Endothelial cell of umbilical vein (primary cell): ENCODE measurements at places on chromosomes 3 and 15.
A peak's percentile ranks its signal among the peaks of the same experiment; 100 is the strongest.

- no peak for DNase-seq
Observed at GRCh38 chr3:37849146-37849923, 12.3 kb upstream of the CTDSPL start.

DNA sequence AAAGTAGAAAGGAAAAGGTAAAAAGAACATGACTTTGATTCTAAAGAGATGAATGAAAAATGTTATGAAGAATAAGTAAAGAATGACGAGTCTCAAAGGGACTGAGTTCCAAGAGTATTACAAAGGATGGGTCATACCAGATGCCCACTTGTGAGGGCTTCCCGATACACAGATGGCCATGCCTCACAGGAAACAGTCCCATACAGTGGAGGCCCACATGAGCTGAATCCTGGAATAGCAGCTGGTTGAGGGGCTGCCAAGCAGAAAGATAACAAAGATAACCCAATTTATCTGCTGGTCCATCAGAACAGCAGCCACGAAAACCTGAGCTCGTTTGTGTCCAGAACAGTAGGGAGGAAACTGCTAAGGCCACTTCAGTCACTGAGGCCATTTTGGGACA lies 3.7 kb downstream of the SSR3 start:
- DNase-seq, result no peak

DNA sequence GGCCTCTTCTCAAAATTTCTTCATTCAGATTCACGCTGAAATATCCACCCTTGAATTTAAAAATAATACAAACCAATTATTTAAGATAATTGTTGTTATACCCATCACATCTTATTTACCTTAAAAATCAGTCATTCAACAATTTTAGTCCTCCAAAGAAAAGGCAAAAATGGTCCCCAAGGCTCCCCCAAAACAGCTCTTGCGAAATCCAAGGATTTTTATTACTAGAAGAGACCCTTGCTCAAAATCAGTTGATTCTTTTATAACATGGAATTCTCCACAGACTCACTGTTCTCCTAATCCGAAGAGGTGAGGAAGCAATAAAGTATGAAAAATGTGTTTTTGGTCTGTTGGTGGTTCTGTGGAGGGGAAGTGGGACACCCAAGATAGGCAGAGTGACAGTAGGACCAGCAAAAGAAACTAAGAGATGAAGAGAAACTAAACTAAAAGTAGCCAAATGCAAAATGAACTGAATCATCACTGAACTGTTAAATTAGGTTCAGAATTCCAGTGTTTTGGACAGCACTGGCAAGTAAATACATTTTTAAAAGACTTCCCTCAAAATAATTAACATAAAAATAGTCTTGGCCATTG lies 19.1 kb upstream of the PLCH1 start:
- DNase-seq, result no peak

DNA sequence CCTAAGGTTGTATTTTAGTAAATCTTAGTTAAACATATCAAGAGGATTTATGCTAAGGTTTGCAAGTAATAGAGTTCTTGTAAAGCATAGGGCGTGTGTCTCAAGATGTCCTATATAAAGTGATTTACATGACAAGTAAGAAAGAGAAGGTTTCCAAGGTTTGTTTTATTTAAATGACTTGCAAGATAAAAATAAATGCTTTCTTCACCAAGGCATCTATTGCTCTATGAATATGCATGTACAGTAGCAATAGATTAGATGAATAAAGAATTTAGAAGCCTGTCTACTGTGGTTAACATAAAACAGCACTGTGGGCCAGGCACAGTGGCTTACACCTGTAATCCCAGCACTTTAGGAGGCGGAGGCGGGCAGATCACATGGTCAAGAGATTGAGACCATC lies 466.4 kb upstream of the IL12A start:
- no peak for DNase-seq

DNA sequence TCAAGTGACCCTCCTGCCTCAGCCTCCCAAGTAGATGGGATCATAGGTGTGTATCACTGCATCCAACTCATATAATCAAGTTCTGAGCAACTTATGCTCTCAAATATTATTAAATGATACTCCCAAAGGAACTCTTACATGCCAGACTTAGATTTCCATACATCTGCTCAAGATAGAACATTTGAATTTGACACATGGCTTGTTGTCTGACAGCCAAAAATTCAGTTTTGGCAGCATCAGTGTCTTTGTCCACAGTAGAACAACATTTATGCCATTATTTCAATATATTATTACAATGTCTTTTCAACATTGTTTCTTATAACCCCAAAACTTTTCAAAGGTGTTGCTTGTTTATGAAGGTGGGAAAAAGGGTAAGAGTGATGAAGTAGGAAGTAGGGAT lies 116.2 kb downstream of the SUCNR1 start:
- DNase-seq, result no peak

- DNase-seq, result no peak
Observed at GRCh38 chr15:35215093-35215492, 130.0 kb upstream of the NANOGP8 start.

GRCh38 chr3:57234613-57235575 lies 7.4 kb downstream of the APPL1 start:
- DNase-seq, result no peak

DNA sequence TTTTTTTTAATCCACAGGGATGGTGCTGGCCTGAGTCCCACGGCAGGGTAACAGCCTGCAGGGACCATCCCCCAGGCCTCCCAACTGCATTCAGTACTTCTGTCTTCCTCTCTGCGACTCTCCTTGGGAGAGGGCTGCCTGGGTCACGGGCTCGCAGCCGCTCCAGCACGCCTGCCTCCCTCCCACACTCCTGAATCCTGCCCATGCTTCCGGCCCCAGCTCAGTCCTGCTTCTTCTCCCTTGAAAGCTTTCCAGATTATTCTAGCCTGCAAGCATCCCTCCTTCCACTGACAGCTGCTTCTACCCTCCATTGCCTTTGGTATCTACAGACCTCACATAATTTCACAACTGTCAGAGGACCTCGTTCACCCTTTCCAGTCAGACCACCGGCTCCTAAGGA lies 32.4 kb downstream of the MEGF11 start:
- DNase-seq, result no peak

DNA sequence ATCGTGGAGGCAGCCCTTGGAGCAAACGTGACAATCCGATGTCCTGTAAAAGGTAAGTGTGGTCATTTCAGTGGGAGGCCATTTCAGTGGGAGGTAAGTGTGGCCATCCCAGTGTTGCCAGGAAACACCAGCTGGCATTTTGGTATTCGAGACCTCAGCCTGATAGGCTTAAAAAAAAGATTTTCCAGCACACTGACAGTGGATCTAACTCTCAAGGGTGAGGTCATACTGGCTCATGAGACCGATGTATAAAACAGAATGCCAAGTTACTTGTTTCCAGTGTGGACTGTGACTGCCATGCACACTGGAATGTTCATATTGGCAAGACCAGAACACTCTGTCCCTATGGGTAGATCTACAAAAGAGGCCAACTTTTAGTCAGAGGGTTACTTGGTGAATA lies 244.4 kb upstream of the GOLGA6L4 start:
- DNase-seq, result no peak

- DNase-seq, result no peak
Observed at GRCh38 chr3:172047567-172048115, 8.3 kb downstream of the FNDC3B start.

- DNase-seq, result peak; percentile 92
Observed at GRCh38 chr3:4751502-4752101, 227.6 kb upstream of the BHLHE40 start.

DNA sequence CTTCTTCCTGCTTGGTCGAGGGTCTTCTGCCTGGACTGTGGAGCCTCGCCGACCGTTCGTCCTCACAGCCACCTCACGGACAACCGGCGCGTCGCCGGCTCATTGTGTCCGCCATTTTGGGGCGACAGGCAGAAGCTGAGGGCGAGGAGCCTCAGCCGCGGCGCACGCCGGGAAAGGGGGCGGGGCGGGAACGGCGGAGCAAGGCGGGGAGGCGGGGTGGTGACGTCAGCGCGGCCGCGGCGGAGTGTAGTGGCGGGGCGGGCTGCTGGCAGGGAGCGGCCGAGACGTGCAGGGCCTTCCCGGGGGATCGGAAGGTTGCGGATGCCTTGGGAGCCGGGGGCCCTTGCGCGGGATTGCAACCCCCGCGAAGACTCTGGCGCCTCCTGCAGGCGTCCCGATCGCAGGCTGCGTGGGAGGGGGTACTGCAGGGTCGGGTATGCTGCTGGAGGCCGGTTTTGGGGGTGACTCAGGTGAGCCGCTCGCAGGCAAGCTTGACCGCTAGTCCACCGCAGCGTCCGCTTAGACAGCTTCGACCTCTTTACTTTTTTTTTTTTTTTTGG lies at the start of gene WDR82:
Gene WDR82 (minus strand): TSS at position 140 of the 560 bp plus-strand sequence. CDS start 288 bp downstream, outside the sequence.
- DNase-seq, result peak; percentile 94

DNA sequence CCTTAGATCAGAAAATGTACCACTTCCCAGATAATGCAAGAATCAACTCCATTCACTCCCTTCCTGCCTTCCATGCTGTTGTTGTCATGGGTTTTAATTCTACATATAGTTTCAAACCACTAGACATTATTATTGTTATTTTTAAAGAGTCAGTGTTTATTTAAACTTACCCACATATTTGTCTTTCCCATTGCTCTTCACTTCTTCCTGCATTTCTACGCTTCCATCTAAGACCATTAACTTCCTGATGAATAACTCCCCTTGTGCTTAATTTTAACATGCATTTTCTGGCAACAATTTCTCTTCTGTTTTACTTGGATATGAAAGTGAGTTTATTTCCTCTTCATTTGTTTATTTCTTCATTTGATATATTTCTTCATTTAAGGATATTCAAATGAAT lies 127.1 kb upstream of the FHIT start:
- no peak for DNase-seq

- no peak for DNase-seq
Observed at GRCh38 chr3:48565591-48566400, 2.2 kb upstream of the UCN2 start.

DNA sequence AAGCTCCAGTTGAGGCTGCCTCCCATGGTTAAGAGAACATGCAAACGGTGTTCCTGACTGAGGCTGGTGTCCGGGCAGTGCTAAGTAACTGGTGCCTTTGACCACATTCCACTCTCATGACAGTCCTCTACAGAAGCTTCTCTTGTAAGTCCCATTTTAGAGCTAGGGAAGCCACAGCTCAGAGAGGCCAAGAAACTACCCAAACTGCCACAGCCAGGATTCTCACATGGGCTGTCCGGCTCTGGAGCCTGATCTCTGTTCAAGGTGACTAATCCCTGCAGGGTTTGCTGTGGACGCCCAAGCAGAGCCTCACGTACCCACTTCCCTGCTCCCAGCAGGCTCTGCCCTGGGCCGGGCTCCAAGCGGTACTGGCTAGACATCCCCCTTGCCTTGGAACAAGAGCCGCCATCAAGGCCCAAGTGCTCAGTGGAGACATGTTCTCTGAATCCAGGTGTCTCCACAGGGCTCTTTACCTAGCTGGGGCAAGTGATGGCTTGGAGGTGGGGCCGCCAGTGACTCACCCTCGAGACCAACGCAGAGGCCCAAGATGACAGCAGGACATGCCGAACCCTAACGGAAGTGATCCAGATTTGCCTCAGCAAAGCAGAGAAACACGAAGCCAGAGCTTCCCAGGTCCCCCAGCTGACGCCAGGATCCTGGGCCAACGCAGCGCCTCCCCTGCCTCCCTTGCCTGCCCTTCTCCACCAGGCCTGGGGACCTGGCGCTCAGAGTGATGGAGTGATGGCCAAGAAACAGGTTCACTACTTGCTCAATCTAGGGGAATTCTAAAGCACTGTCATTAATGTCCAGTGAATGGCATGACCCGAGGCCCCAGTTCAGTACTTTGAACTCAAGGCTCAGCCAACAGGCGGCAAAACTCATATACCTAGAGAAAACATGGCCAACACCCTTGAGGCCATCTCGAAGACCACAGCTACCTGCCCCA lies 24.4 kb downstream of the KLHL25 start:
- DNase-seq, result no peak

DNA sequence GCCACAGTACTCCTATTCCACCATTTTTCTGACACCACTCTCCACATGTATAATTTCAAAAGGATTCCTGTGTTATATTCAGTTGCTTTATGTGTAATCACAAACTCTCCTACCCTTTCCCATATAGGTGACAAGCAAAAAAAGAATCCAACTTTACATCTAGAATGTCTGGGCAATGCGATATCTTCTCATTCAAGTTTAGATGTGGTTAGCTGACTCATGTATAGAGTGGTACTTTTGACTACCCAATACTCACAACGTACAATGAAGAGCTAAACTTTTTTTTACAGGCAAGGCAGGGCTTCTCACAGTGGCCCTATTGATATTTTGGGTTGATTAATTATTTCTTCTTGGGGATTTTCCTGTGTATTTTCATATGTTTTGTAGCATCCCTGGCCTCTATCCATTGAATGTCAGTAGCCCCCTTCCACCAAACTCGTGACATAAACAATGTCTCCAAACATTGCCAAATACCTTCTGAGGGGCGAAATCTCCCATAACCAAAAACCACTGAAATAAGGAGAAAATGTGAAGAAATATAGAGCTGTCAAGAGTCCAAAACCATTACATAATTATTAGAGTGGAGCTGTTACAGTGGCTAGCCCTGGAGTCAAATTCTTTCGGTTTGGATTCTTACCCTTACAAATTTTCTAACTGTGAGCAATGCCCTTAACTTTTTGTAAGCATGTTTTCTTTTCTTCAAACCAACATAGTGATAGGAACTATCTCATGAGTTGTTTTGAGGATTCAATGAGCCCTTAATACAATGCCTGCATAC lies 342.6 kb downstream of the NSUN3 start:
- DNase-seq, result no peak

GRCh38 chr3:31714495-31715280 lies 182.0 kb downstream of the STT3B start:
- DNase-seq, result no peak

DNA sequence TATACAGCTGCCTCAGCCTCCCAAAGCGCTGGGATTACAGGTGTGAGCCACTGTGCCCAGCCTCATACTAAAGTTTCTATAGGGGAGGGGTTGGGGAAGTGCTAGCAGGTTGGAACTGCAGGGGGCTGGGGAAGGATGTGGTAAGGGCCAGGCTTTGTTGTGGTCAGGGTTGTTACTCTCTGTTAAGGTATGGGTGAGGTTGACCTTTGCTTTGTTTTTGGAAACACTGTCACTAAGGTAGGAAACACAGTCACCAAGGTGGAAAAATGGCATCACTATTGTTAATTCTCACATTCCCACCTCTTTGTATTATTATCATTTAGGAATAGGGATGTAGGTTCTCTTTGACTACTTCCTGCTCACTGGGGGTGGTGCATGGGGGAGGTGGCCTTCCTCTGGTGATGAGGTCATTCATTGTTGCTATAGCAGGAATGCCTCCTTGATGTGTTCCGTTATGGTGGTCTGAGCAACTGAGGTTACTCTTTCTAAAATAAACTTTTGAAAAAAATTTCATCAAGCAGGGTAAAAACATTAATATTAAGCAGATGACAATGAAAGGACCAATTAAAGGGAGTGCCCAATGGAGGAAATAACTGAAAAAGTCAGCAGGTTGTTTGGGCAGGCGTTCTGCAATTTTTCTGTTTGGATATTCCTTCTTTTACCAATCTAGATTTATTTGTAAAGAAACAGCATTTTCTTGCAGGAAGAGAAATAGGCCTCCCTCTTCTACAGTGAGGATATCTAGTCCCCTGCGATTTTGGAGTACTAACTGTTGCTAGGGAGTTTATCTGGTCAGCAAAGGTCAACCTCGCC lies 150.5 kb downstream of the WDR76 start:
- peak; percentile 29 for DNase-seq

DNA sequence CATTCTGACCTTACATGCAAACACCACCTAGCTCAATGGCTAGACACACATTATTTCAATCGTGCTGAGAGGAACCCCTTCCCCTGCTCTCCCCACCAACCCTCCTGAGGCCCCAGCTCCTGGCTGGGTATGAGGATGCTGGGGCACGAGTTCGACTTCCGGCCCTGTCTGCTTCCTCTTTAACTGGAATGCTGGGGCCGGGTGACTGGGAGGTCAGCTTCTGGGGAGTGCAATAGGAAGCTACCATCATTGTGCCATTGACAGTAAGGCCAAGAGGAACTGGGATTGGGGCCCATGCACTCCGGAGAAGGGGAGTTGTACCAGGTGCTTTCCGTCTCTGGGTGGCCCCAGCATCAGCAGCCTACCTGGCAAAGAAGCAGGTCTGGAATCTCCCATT lies 15.6 kb upstream of the TLE3 start:
- DNase-seq, result peak; percentile 44
